Left ventricle myocardium superior (tissue), 1 donor: ENCODE measurements at places on chromosomes 1 and 21. TPM values are rescaled to one million over a fixed set of nuclear protein-coding genes. Genes with fewer than 3 reads are reported as not detected.

AIDA gene
- total RNA-seq: 52.7 TPM

- DNase-seq: no peak
Observed at GRCh38 chr1:27152829-27153548, 1.9 kb downstream of the SLC9A1 start.

GRCh38 chr21:43817157-43818086 lies 28.0 kb downstream of the RRP1 start:
- DNase-seq: peak; percentile 33

- DNase-seq: no peak
Observed at GRCh38 chr21:33024201-33025103, 1.3 kb upstream of the OLIG2 start.

DNA sequence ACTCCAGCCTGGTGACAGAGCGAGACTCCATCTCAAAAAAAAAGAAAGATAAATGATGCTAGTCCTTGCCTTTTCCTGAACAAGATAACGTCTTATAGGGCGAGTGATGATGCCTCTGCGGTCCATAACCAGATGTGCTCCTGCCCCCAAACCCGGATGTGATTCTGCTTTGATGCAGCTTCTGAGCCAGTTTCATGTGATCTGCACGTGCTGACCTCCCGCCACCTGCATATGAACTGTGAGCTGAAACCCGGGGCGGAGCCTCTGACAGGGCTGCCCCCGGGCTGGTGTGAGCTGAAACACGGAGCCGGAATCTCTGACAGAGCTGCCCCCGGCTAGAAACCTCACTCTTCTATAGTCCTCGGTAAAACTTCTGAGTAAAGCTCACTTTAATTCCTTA lies 1.3 kb downstream of the KRTAP12-4 start:
- DNase-seq: no peak

GRCh38 chr1:201481004-201481380 lies 12.0 kb upstream of the PHLDA3 start:
- DNase-seq: no peak

- peak; percentile 72 for DNase-seq
Observed at GRCh38 chr1:39132505-39133339, 71.8 kb upstream of the MACF1 start.

DNA sequence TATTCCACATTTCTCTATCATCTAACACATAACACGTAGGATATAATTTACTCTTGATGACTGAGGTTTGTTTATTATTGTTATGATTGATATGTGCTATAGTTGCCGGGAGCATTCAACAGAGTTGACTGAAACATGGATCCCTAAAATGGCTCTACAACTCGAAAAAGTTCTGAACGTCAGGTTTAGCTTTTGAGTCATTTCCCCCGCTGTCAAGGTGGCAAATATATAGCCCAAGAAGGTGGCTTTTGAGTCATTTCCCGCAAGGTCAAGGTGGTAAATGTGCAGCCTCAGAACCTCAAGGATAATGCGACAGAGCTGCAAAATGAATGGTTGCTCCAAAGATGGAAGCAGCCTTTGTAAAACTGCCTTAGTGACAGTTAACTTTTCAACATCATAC lies 104.0 kb downstream of the NIBAN1 start:
- DNase-seq: no peak

S100A3 gene
- total RNA-seq: 0.79 TPM

- DNase-seq: no peak
Observed at GRCh38 chr21:36973986-36974850, 7.7 kb upstream of the HLCS start.

GRCh38 chr1:67801903-67802302 lies 31.4 kb downstream of the GNG12 start:
- DNase-seq: no peak

CFHR5 gene
- total RNA-seq: not detected

DNA sequence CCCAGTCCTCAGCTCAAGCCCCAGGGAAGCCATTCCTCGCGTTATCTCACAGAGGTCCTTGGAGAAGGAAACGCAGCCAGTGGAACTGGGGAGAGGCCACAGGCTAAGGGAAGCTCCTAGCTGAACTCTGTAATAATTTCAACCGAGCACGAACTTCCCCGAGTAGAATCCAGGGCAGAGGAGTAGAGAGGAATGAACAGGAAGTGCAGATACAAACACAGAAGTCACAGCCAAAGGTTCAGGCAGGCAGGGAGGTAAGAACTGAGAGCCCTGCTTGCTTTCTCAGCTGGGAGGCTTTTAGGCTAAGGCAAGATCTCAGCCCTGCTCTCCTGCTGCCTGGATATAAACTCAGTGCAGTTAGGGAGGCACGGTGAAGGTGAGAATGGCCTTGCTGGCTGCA lies 23.7 kb downstream of the WARS2 start:
- DNase-seq: no peak

DNA sequence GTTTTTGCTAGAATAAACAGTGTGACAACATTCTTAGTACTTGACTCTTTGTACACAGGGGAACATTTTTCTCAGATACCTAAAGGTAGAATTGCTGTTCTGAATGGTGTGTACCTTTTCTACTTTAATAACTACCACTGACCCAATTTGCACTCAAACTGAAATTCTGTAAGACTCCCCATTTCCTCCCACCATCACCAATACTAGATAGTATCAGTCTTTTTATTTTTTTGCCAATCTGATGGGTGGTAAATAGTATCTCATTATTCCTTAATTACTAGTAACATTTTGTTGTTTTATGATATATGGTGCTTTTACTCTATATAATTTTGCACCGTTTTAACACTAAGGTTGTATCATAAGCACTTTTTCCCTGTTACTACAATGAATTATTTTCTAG lies 28.8 kb upstream of the GCLM start:
- DNase-seq: no peak

C1orf116 gene
- 2.0 TPM for total RNA-seq

KIAA1614 gene
- total RNA-seq: 7.0 TPM

- no peak for DNase-seq
Observed at GRCh38 chr1:236027104-236027503, 37.8 kb downstream of the NID1 start.

DNA sequence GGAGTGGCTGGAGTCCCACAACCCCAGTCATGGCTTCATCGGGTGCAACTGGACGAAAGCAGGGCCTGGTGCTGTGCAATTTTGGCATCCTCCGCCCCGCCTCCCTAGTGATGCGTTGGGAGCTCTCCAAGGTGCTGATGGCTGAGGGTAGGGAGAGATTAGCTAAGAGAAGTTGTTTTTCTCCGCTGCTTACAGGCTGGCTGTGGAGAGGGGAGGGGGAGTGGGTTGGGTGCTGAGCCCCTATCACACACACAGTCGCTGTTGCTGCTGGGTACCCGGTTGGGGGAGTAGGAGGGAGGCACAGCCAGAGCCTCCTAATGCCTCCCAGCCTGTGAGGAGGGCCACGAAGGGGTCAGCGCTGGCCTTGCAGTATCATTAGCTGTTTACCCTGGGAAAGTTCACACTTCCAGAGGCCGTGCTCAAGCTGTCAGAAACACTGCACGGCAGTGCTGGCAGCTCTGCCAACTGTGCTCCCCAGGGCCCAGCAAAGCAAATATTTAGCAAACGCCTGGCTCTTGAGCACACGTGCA lies 110.0 kb downstream of the GRIK3 start:
- peak; percentile 63 for DNase-seq

DNA sequence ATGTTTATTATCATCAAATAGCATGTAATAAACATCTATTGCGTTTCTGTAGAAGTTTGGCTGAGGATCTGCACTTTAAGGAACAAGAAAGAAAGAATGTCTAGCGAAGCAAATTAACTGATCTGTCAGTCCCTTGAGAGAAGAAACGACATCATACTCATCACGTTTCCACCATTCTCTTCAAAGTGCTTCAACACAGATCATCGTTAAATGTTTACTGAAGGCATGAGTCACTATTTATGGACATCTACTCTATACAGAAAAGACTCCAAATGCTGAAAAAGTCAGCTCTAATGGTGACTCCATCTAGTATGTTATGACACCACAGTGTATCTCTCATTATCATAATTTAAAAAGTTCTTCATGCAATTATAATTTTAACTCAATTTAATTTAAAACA lies 369.1 kb downstream of the RGS7 start:
- no peak for DNase-seq

GRCh38 chr1:30616759-30617158 lies 106.6 kb downstream of the MATN1 start:
- DNase-seq: no peak

- no peak for DNase-seq
Observed at GRCh38 chr21:44618909-44619308, 7.0 kb downstream of the KRTAP10-8 start.

- no peak for DNase-seq
Observed at GRCh38 chr1:119492763-119493162, 14.2 kb upstream of the HSD3B1 start.

DNA sequence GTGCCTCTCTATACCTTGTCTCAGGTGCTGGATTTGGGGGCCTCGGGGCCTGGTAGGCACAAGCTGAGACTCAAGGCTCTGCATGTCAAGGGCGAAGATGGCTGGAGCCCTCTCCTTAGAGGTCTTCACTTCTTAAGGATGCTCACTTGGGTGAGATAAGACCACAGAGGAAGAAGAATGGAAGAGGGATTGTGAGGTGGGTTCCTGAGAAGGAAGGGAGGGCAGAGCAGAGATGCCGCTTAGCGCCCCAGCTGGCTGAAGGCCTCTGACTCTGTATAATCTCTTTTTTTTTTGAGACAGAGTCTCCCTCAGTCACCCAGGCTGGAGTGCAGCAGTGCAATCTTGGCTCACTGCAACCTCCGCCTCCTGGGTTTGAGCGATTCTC lies 32.2 kb downstream of the SOX13 start:
- DNase-seq: no peak

ARTN gene
- total RNA-seq: not detected

DNA sequence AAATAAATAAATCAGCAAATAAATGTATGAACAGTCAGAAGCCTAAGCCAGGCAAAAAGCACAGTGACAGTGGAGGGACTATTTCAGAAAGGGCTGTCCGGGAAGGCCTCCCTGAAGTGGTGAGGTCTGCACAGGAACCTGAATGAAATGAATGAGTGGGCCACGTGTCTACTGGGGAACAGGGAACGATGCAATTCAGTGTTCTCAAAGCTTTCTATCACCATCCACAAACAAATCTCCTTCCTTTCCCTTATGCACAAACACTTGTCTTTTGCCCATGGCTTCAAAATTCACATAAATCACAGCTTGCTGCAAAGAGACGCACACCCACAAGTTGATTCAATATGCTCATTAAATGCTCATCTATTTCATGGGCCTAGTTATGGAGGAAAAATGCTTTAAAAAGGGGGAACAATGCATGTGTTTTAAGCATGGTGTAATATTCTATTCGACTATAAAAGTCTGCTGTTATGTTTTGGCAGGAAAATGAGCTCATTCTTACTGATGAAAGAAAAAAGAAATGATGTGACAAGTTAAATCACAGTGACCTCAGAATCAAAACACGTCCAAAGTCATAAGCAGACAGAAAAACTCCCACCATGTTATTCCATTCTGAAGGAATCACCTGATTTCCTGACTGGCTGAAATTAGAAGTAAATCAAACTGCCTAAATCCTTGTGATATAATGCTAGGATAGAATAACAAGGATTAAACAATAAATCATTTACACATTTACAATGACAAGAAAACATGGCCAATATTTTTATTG lies 21.6 kb downstream of the URB1 start:
- no peak for DNase-seq
